H54 (cell line): ENCODE measurements at places on chromosomes 13 and 19.
A peak's percentile ranks its signal among the peaks of the same experiment; 100 is the strongest.

DNA sequence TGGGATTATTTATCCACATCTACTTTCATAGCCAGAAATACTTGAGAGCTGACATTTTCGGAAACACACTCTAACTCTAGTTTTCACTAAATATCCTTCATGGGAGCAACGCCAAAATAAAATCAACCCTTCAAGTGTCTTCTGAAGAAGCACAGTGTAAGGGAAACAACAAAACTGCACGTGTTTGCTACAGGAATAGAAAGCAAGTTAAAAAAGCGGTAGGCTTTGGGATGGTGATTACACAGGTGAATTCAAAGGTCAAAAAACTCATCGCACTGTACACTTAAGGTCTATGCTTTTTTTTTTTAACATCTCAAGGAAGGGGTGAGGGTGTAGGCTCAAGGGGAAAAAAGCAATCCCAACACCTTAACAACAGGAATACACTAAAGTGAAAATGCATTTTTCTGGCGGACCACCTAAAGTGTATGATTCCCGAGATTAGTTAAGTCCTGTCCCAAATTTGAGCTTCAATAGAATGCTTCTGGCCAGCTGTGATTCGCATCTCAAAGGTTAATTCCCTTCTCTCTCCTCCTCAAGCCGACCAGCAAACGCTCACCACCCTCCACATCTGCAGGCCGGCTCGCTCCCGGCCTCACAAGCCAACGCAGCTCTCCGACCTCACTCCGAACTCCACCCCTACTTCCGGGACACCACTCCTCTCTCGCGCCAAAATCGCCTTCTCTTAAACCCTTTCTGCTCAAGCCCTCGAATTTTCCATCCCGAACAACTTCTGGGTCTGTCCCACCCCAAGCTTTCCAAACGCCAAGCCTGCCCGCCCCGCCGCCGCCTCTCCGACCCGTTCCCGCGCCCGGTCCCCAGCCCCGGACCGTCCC is 1.1 kb downstream of the ARGLU1 start:
- DNase-seq: peak; percentile 73

- DNase-seq: no peak
Measured at GRCh38 chr13:39893808-39894207, 238.3 kb downstream of the COG6 start.

DNA sequence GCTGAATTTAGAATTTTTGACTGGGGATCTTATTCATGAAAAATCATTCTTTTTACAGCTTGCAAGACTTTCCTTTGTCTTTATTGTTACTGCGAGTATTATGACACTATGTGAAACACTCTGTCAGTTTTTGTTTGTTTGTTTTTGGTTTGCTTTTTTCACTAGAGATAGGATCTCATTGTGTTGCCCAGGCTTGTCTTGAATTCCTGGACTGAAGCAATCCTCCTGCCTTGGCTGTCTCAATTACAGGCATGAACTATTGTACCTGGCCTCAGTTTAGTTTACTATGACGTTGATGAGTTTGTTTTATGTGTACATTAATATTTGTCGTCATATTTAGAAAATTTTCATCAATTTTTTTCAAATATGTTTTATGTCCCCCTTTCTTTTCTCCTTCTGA is 1030.0 kb upstream of the PRR20A start:
- no peak for DNase-seq

- DNase-seq: no peak
Measured at GRCh38 chr19:46232029-46232428, 2.5 kb downstream of the IGFL1 start.

DNA sequence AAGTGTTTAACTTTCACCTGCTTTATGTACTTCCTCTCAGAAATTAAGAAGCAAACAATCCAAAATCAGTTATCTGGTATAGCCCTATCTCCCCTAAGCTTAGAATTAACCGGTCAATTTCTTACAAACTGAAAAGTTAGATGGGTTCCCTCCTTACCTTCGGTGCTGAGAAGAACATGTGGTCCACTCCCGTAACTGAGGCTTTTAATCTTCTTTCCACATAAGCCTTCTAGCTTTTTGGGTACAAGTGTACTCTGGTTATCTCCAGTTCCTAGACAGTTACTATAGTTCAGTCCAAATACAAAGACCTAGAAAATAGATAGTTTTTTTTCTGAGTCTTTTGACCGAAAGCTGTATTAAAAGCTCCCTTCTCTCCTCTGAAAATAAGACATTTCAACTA is 18.9 kb downstream of the RCBTB1 start:
- no peak for DNase-seq

DNA sequence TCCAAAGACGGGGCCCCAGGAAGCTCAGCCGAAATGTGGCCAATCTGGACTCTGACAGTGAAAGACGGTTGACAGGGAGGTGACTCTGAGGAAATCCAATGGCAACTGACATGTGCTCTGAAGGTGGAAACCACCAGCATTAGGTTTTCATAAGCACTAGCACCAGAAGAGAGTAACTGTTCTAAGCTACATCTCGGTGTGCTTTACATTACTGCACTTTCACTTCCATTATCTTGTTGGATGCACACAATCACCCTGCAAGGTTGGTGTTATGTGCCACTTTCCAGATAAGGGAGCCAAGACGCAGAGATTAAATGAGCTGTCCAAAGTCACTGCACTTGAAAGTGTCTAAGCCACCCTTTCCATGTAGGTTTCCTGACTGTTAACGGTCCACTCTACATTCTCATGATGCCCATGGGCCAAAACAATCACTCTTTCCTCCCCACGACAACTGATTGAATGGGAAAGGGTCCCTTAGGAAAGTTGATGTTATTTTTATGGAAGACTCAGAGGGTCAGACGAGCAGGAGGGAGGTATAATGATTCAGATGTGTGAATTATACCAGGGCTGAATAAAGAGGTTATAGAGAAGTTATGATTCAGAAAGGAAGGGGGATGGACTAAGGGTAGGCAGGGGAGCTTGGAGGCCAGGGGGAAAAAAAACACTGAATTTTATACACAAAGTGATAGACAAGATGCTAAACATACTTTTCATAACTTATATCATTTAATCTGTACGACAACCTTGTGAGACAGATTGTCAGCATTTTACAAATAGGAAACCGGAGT is 52.8 kb downstream of the RUBCNL start:
- no peak for DNase-seq

- no peak for DNase-seq
Measured at GRCh38 chr19:283395-283794, 7.8 kb downstream of the PLPP2 start.

DNA sequence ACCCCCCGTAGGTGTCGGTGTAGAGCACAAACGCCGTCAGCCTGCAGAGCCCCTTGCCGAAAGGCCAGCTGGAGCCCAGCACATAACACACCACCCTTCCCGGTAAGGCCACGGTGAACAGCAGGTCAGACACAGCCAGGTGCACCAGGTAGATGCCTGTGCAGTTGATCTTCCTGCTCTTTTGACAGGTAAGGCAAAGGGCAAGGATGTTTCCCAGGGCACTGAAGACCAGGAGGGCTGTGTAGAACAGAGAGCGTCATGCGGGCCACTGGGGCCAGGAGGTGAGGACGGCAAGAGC is 92.6 kb upstream of the TM9SF2 start:
- no peak for DNase-seq

GRCh38 chr19:33601583-33601982 is 20.2 kb upstream of the CHST8 start:
- DNase-seq: no peak

DNA sequence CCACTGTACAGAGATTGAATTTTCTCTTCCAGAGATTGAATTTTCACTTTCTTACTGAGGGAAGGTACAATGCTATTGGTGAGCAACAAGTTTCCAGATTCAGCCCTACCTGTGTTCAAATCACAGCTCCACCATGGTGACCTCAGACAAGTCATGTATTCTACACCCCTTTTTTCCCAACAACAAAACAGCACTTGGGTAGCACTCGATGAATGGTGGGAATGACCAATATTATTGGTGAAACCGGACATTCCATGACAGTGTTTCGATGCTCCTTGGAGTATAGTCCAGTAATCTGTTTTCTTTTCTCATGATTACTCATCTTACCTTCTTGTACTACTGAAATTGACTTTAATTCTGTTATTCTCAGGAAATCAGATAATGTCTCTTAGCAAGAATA is 266.2 kb upstream of the SOX21 start:
- no peak for DNase-seq

GRCh38 chr13:91609353-91609752 is 210.9 kb downstream of the GPC5 start:
- DNase-seq: no peak

GRCh38 chr13:80096383-80096782 is 244.5 kb downstream of the SPRY2 start:
- no peak for DNase-seq

DNA sequence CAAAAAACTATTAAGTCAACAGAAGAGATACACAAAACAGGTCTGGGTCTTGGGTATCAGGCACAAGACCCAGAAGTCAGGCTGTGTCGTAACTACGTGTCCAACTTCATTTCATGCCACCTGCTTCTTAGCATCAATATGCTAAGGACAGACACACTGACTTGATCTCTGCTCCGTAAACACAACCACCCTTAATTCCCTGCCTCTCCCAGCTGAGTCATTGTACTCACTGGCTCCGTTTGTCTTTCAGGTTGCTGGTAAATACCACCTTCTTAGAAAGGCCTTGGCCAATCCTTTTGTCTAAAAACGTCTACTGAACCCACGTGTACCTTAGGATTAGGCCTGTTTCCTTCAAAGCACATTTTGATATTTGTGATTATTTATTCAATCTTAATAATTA is 726.2 kb downstream of the PCDH9 start:
- no peak for DNase-seq

GRCh38 chr19:43774103-43774939 is 6.5 kb downstream of the KCNN4 start:
- DNase-seq: no peak

GRCh38 chr13:112127564-112128330 is 60.8 kb downstream of the SOX1 start:
- no peak for DNase-seq

DNA sequence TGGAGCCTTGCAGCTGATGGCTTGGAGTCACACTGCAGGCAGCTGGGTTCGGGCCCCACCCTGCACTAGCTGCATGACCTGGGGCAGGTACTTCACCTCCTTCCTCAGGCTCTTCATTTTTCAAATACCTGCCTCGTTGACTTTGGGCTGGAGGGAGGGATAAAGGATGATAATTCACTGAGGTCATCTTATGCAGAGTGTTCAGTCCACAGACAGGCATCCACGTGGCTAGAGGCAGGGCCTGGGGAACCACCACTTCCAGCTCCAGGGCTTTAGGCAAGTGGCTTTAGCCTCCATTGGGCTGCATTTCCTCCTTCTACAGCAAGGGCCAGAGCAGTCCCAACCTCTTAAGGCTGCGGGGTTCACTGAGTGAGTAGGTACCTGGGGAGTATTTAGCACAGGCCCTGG is 84.8 kb downstream of the SIPA1L3 start:
- no peak for DNase-seq

- DNase-seq: no peak
Measured at GRCh38 chr19:23766951-23767350, 8.3 kb upstream of the ZNF681 start.

GRCh38 chr13:73254827-73255226 is 196.0 kb downstream of the KLF5 start:
- no peak for DNase-seq

DNA sequence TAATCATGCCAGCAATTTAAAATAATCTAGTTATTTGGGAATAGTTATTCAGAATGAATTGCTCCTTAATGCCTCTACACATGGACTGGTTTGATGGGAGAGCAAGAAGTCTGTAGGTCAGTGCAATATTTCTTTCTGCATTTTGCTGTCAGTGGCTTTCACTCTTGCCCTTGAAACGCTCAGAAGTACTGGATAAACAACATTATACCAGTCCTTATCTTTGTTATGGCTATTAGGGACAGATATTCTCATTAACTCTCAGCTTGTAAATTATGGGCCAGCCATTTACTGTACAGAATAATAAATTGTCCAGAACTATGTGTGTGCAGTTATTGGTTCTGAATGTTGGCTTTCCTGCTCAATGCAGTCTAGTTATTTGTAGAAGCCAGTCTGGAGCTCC is 224.4 kb downstream of the OXGR1 start:
- DNase-seq: no peak

DNA sequence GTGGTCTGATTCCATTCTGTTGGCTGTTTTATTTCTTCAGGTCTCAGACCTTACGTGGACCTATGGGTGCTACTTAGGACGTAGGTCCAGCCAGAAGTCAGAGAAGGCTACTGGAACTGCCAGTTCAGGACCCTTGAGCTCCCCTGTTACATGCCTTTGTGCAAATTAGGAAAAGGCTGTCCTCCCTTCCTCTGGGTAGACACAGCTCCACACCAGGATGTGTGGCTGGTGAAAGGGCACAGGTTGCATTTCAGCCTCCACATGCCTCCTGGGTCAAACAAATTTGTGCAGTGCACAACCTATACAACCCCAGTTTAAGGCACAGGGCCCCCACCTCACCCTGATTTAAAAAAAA is 43.9 kb upstream of the MAP3K10 start:
- DNase-seq: no peak

- DNase-seq: peak; percentile 99
Measured at GRCh38 chr19:58150328-58150921, at the start of gene ZNF329. Gene ZNF329, minus strand, starts transcription at chr19:58150789. Its CDS starts 21,286 bp downstream, at chr19:58129503.

DNA sequence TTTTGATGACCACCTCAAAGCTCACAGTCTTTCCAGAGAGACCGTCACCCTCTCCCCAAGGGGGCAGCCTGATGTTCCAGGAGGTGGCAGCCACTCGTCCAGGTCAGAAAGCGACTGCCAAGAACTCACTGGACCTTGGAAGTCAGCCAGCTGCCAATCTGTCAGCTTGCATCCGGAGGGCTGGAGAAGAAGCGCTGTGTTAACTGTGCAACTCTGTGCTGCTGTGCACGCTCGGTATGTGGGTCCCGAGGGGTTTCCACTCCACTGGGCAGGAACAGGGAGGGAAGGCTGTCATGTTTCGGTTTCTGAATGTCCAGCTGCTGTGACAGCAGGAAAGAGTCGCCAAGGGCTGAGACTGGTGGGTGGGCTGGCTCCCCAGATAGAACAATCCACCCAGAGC is 89.2 kb downstream of the CACNA1A start:
- DNase-seq: no peak
